ENCODE measurements at places on chromosomes 2 and 18. TPM values are rescaled to one million over a fixed set of nuclear protein-coding genes. Genes with fewer than 3 reads are reported as not detected.
A peak's percentile ranks its signal among the peaks of the same experiment; 100 is the strongest.

GDF7 gene
- 0.01 TPM for polyA plus RNA-seq

- no peak for DNase-seq
Observed at GRCh38 chr18:34598120-34598635, 111.9 kb upstream of the DTNA start.

DNA sequence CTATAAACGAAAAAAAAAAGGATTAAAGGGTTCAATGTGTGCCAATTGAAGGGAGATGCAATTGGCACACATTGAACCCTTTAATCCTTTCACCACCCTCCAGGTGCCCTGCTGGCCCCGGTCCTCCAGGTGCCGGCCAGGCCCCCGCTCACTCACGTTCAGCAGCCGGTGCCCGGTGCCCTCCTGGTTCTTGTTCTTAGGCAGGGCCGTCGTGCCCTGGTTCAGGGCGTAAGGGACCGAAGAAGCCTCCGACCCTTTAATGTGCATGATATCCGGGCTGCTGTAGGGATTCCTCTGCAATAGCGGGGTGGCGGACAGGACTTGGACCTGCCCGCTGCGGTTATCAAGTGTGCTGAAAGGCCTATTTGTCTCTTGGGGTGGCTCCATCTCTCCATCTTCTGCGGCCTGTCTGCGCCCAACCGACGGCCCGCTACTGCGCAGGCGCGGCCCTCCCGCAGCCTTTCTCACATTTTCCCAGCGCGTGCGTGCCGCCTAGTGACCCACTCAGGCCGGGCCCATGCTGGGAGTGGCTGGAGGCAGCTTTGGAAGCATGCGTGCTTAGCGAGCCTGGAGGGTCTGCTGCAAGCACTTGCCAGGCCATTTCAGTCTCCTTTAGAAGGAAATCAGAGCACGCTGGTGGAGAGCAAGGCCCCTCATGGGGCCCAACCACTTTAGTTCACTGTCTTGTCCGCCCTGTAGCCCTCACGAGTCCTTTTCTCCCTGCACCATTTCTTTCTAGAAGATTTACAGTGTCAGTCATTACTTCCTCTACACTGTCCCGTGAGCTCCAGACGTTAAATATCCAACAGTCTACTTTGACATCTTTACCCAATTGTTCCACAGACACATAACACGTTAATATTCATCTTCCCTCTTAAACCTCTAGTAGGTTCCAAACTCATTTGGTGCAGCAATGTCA lies 24.3 kb downstream of the TMEM237 start:
- DNase-seq, result peak; percentile 59

DNA sequence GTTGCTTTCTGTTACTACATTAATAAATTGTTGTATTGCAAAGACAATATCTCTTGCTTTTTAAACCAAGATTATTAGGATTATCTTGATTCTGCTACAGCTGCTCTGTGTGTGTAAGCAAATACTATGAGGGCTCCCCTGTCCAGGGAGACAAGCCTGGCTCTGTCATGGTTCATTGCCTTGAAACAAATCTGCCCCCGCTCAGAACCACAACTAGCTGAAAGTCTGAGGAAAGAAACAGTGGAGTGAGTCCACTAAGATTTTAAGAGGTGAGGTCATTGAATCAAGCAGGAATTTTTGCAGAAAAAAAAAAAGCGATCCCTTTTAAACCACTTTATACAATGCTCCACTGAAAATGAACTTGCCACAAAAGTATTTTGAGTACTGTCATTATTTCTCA lies 30.8 kb upstream of the LRRTM4 start:
- no peak for DNase-seq

DNA sequence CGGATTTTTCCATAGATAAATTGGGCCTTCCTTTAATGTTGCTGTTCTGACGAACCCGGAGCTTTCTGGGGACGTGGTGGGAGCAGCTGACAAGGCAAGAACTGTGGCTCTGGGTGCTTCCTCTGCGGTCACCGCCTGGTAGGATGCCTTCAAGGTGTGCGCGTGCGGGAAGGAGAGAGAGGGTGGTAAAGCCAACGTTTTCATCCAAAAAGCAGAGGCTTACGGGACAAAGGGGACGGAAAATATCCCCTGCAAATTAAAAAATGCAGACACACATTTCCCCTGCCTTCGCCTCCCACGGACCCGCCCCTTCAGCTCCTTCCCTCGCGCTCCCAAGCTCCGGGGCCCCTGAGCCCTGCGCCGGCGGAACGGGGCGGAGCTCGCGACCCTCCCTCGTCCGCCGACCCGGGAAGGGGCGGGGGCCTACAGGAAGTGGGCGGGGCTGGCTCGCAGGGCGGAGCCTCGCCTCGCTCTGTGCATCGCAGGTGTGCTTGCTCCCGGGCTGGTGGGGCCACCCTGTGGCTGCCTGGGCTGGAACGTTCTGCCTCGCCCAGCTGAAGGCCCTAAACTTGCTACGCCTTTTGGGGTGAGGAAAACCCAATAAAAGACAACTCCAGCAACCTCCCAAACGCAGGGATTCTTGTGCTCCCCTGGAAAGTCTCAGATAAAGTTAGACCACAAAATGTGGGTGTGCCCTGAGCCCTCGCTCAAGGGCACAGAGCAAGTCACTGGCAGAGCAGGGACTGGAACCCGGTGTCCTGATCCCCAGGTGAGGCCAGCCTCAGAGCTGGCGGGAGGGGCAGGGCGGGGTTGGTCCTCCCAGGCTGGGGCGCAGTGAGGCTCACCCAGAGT lies 25.4 kb upstream of the SLC66A3 start:
- DNase-seq, result no peak

DNA sequence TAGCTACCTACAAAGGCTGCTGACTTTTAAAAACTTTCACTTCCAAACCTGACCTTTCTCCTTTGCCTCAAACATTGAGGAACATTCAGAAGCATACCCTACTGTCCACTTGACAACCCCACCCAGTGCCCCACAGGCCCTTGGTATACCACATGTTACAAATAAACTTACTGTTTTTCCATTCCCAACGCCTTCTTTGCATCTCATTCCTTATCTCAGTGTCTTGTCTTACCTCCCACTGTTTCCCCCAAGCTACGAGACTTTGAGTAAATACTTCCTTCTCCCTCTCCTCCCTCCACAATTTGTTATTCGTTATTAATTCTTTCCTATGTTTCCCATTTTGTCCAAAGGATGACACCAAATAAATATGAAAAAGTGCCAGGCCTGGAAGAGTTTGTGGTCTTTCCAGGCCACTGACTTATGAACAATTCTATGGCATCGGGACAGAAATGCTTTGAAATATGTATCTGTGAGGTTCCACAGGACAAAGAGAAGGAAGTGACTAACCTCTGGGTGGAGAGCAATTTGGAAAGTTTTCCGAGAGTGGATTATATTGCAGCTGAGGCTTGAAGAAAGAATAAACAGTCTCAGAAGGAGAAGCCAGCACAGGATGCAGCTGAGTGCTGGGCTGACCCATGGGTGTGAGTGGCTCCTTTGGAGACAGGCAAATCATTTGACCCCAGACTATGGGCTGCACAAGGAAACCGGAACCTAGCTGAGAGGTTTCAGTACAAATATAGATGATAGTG lies 409.0 kb downstream of the LPIN1 start:
- peak; percentile 54 for DNase-seq

- DNase-seq, result peak; percentile 38
Observed at GRCh38 chr18:69787825-69788547, 159.7 kb downstream of the CD226 start.

DNA sequence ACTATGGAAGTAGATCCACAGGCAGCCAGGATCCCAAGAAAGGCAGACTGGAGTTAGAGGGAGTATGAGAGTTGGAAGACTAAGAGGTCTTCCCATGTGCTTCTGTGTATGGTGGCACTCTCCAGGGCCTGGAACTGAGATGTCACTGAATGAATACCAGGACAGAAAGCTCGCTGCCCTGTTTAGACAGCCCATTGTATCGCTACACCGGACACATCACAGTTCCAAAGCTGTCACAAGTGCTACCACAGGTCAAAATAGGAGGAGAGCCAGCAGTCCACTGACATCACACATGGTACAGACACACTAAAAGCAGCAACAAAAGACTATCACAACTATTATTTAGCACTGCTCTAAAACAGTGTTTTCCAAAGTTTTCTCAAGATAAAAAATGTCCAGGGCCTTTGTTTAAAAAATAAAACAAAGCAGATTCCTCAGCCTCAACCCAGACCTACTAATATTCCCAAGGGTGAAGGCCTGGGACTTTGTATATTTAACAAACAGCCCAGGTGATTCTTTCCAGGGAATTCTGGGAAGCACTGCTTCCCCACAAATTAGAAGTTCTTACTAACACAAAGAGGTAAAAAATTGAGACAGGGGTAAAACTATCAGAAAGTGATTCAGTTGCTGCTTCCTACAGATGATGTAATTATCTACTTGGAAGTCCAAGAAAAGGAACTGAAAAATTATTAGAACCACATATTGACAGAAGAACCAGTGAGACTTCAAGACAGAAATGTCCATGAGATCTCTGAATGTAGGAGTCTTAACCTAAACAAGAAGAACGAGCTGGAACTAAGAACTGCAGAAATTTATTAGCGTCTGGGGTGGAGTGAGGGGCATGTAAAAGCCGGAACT lies 116.0 kb downstream of the DTNB start:
- DNase-seq, result no peak

DNA sequence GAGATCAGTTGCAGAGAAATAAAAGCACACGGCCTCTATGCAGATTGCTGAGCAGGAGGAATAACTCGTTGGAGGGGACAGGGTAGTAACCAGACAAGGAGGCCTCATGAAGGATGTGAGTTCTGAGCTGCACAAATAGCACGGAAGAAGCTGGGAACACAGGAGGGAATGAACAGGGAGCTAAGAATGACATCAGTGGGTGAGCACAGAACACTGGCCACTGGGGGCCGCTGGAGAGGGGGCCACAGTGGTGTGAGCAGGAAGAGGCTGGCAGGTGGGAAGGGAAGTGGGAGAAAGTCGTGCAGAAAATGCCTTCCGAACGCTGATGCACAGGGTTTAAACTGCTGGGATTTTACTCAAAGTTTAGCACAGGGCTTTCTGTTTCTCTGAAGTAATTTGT lies 61.0 kb downstream of the ZAP70 start:
- DNase-seq, result no peak

DNA sequence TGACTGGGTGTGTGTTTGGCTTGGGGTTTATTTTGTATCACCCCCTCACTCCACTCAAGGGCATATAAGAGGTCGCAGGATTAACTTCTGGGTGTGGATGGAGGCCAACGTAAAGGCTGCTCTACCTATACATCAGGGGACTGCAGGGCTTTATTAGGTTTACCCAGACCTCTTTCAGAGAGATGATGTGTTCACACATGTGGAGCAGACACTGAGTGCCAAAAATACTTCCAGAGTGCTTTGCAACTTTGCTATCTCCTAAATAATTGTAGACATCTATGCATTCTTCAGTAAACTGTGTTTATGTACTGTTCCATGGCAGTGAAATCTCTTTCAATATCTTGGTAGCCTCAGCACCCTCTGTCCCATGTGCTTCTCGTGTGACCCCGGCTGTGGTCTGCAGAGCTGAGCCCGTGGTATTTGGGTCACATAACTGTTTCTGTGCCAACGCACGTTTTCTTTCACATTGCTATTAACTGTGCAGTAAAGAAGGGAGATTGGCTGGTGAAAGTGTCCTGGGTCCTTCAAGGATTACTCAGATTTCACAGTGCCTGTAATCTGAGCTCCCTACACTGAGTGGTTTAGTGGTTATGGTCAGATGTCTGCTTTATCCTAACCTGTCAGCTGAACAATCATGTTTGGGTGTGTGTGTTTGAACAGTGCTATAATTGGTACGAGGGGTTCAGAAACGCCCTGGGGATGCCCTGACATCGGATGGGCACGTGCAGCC lies 208.1 kb downstream of the VAPA start:
- DNase-seq, result no peak

DNA sequence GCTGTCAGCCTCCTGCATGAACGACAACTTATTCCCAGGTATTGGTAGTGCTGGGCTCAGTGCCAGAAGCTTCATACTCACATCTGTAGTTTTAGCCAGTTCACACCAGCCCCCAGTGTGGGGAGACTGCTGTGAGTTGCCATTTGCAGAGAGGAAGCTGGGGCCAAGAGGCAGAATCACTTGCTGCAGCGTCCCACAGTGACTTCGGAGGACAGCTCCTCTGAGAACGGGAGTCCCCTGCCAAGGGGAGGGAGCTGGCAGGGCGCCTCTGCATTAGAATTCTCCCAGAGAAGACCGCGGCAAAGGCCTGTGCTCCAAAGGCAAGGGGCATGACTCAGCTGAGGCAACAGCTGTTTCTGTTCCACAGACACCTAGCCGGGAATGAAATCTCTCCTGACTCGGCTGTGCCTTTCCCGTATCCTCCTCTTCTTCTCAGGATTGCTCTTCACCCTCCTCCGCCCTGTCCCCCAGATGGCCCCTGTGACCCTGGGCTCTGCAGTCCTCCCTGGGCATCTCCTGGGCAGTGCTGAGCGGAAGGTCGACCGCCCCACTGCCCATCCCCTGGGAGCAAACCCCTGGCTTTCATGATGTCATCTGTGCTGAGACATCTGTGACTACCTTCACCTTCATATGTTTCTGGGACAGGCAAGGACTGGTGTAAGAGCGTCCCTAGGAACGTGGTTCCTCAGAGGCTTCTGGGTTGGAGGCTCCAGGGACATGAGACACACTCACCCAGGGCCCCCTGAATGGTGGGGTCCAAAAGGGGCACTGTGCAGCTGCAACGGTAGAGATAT lies 18.0 kb downstream of the MAL start:
- peak; percentile 83 for DNase-seq

GRCh38 chr2:44771522-44771921 lies 170.0 kb upstream of the SIX3 start:
- no peak for DNase-seq
